ENCODE measurements at places on chromosomes 11 and 22. TPM values are rescaled to one million over a fixed set of nuclear protein-coding genes. Genes with fewer than 3 reads are reported as not detected.

Gene RIBC2
- 1.8 TPM for total RNA-seq

Gene OR51I1
- not detected for total RNA-seq

Gene TNNT3
- not detected for total RNA-seq

Gene OR52E8
- not detected for total RNA-seq

- H3K36me3 ChIP-seq = no peaks in the 10 kb centered on the region
- DNase-seq = no peak
- no peak overlapping the region for H3K27ac ChIP-seq
These were observed 34.7 kb downstream of the PISD start for GRCh38 chr22:31627223-31627731.

GRCh38 chr22:44249376-44250147 is 63.2 kb downstream of the SHISAL1 start:
- DNase-seq = no peak
- H3K4me1 ChIP-seq = no peaks in the 10 kb centered on the region
- no peaks in the 10 kb centered on the region for H3K36me3 ChIP-seq
- H3K27ac ChIP-seq = no peak overlapping the region

DNA sequence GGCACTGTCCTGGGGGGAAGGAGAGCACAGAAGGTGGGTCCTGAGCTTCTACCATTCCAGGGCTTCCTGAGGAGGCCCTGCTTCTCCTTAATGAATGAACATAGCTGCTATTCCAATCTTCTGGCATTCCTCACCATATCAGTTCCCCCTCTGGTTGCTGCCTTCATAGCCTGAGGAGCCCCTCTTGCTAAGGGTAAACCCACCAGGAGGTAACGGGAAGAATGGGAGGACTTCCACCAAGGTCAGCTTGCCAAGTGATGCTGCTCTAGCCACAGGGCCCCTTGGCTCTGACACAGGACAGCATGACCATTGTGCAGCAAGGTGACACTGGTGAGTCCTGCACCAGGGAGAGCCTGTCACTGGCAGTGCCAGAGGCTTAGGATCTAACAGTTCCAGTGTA is 1022.5 kb downstream of the TBC1D22A start:
- no peak overlapping the region for H3K27ac ChIP-seq
- H3K4me3 ChIP-seq = no peak overlapping the region
- no peak for DNase-seq
- no peaks in the 10 kb centered on the region for H3K27me3 ChIP-seq
- H3K4me1 ChIP-seq = no peaks in the 10 kb centered on the region
- H3K36me3 ChIP-seq = no peaks in the 10 kb centered on the region

DNA sequence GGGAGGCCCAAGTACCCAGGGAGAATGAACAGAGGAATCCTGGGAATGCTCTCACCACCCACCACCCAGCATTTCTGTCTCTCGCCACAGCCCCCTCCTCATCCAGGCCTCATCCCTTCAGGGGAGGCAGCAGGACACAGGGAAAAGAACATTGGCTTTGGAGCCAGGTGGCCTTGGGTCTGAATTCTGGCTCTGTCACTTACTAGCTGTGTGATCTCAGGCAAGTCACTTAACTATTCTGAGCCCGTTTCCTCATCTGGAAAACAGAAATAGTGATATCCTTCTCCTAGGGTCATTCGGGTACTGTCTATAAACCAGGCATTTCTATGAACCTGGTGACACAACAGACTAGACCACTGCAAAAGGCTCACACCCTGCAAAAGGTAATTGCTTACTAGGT is 22.1 kb downstream of the CHRDL2 start:
- no peaks in the 10 kb centered on the region for H3K27me3 ChIP-seq
- no peaks in the 10 kb centered on the region for H3K36me3 ChIP-seq
- 0 out of 2 replicates have a peak, but pooled peaks cover 3% of the 10 kb centered on the region for H3K4me1 ChIP-seq
- H3K4me3 ChIP-seq = no peak overlapping the region
- no peak overlapping the region for H3K27ac ChIP-seq
- DNase-seq = no peak

- H3K27ac ChIP-seq = no peak overlapping the region
- DNase-seq = no peak
- no peaks in the 10 kb centered on the region for H3K36me3 ChIP-seq
- 0 out of 2 replicates have a peak, but pooled peaks cover 2% of the 10 kb centered on the region for H3K27me3 ChIP-seq
- H3K4me3 ChIP-seq = no peak overlapping the region
- H3K4me1 ChIP-seq = no peaks in the 10 kb centered on the region
These were observed 32.8 kb upstream of the CTSD start for GRCh38 chr11:1796413-1797011.

- H3K36me3 ChIP-seq = no peaks in the 10 kb centered on the region
- no peak overlapping the region for H3K4me3 ChIP-seq
- no peak for DNase-seq
- H3K4me1 ChIP-seq = peaks cover 3% of the 10 kb centered on the region
- H3K27ac ChIP-seq = no peak overlapping the region
These were observed 559.9 kb downstream of the MN1 start for GRCh38 chr22:27241430-27242321.

Measured in H1 (cell line).